ENCODE measurements at places on chromosomes 13 and 19. TPM values are rescaled to one million over a fixed set of nuclear protein-coding genes. Genes with fewer than 3 reads are reported as not detected.

- no peaks in the 10 kb centered on the region for H3K4me1 ChIP-seq
- no peaks in the 10 kb centered on the region for H3K36me3 ChIP-seq
- no peak overlapping the region for H3K27ac ChIP-seq
- no peaks in the 10 kb centered on the region for H3K27me3 ChIP-seq
- no peak overlapping the region for H3K4me3 ChIP-seq
Observed at GRCh38 chr13:23765531-23765930, 123.7 kb downstream of the MIPEP start.

GRCh38 chr19:19632661-19633060 lies 4.6 kb upstream of the LPAR2 start:
- no peaks in the 10 kb centered on the region for H3K4me1 ChIP-seq
- H3K27ac ChIP-seq, result no peak overlapping the region
- H3K36me3 ChIP-seq, result peaks cover 14% of the 10 kb centered on the region
- no peak overlapping the region for H3K4me3 ChIP-seq
- DNase-seq, result no peak

DNA sequence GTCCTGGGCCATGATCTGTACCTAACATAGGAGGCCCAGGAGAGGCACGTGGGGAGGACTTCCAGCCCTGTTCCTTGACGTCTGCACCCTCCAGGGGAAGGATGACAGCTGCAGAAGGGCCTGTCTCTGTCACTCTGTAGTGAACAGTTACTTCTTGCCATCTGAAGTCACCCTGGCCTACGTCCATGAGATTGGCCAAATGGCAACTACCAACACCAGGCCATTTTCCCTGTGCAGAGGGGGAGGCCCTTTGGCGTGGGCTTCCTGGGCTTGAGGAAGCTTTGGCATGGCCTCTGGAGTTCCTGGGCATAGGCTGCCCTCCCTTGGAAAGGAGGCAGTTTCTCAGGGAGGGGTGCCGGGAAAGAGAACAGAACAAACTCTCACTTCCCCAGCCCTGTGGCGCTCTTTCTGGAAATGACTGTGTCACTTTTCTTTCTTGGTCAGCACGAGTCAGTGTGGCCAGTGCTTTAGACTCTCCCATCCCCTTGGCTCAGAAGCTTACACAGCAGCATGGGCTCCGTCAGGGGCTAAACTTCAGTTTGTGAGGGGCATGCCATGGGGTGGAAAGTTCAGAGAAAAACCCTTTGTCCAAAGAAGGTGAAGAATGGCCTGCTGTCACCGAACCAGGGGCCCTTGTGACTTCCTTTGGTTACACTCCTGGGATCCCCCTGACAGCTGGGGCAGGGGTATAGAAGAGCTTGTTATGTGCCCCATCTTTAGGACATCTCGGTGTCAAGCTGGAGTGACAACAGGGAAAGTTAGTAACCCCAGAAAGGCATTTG lies 5.3 kb downstream of the CARM1 start:
- DNase-seq, result no peak
- no peaks in the 10 kb centered on the region for H3K36me3 ChIP-seq
- H3K4me3 ChIP-seq, result no peak overlapping the region

DNA sequence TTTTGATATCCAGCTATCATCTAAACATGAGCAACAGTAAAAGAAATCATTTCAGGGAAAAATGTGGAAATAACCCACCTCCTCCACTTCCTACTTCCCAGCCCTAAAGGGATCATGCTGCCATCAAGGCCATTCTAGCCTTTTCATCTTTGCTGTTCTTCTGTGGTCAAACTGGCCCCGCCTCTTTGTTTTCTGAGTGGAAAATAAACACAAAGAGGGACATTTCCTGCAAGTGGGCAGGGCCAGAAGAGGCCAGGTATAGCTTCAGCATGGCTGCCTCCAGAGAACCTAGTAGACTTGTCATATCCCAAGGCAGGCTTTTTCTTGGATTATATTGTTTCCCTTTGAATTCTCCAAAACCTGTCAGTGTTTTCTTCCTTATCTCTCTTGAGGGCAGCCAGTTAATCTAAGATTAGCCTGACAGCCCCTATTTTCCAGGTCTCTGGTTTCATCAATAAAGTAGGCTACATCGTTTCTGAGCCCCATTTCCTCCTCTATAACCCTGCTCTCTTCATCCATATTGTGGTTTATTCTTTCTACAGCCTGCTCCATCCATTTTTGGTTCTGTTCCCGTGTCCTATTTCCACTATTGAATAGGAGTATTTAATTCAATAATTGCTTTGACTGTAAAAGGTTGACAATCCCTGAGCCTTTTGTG lies 117.6 kb downstream of the GPC6 start:
- no peaks in the 10 kb centered on the region for H3K36me3 ChIP-seq
- no peak overlapping the region for H3K4me3 ChIP-seq
- no peak for DNase-seq

- H3K27me3 ChIP-seq, result no peaks in the 10 kb centered on the region
- peak; percentile 12 for DNase-seq
- no peaks in the 10 kb centered on the region for H3K4me1 ChIP-seq
- no peaks in the 10 kb centered on the region for H3K36me3 ChIP-seq
- H3K27ac ChIP-seq, result no peak overlapping the region
- H3K4me3 ChIP-seq, result no peak overlapping the region
Observed at GRCh38 chr13:101892296-101892695, 439.8 kb downstream of the ITGBL1 start.

DNA sequence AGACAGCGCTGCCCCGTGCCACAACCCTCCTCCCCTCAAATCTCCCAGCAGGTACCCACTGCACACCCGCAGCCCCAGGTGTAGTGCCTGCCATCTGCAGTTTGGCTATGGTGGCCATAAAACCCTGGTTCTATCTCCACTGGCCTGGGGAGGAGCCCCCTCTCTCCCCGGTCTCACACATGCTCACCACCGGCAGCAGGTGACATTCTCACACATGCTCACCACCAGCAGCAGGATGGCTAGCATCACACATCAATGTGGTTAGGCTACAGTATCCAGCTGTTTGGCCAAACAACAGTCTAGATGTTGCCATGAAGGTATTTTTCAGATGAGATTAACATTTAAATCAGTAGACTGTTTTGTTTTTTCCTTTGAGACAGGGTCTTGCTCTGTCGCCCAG lies 31.1 kb downstream of the ELL start:
- H3K27me3 ChIP-seq, result no peaks in the 10 kb centered on the region
- no peak for DNase-seq
- H3K4me3 ChIP-seq, result no peak overlapping the region
- H3K27ac ChIP-seq, result no peak overlapping the region
- H3K4me1 ChIP-seq, result peaks cover 11% of the 10 kb centered on the region

DNA sequence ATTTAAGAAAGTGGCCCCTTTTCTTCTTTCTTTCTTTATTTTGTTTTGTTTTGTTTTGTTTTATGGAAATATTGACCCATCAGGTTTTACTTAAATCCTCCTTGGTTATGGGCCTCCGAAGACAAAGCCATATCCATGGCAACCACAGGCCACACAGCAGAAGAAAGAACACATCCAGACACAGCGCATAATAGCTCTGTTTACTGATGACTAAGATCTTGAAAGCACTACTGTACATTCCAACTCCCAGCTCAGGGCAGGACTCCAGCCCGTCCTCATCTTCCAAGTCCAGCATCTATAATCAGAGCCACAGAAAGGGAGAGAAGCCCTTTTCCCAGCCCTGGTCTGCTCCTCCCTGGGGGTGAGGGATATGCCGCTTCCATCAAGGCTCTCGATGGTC lies 84.3 kb downstream of the NUFIP1 start:
- H3K27me3 ChIP-seq, result peaks cover 2% of the 10 kb centered on the region
- H3K4me3 ChIP-seq, result no peak overlapping the region
- H3K4me1 ChIP-seq, result peaks cover 30% of the 10 kb centered on the region
- peak overlapping the region; percentile 88 for H3K27ac ChIP-seq
- DNase-seq, result peak; percentile 98
- H3K36me3 ChIP-seq, result no peaks in the 10 kb centered on the region

DNA sequence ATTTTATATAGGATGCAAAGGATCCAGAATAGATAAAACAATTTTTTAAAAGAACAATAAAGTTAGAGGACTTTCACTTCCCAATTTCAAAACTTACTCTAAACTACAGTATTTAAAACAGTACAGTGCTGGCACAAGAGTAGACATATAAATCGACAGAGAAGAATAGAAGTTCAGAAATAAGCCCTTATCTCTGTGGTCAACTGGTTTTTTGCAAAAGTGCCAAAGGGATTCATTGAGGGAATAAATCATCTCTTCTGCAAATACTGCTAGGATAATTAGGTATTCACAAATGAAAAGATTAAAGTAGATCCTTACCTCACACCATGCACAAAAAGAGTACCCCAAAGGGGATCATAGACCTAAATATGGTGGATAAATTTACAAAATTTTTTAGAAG lies 431.0 kb upstream of the HTR2A start:
- H3K27me3 ChIP-seq, result no peaks in the 10 kb centered on the region
- no peaks in the 10 kb centered on the region for H3K4me1 ChIP-seq
- H3K4me3 ChIP-seq, result no peak overlapping the region
- H3K27ac ChIP-seq, result no peak overlapping the region
- peak; percentile 73 for DNase-seq

GRCh38 chr13:98295371-98295770 lies 118.3 kb upstream of the RNF113B start:
- no peak overlapping the region for H3K4me3 ChIP-seq
- DNase-seq, result peak; percentile 41
- H3K27me3 ChIP-seq, result no peaks in the 10 kb centered on the region
- no peak overlapping the region for H3K27ac ChIP-seq
- no peaks in the 10 kb centered on the region for H3K36me3 ChIP-seq

- no peaks in the 10 kb centered on the region for H3K27me3 ChIP-seq
- H3K4me1 ChIP-seq, result peaks cover 41% of the 10 kb centered on the region
- DNase-seq, result no peak
- H3K27ac ChIP-seq, result peak overlapping the region; percentile 91
- peaks cover 7% of the 10 kb centered on the region for H3K36me3 ChIP-seq
Observed at GRCh38 chr19:13038306-13039210, 43.3 kb downstream of the NFIX start.

- peaks cover 9% of the 10 kb centered on the region for H3K4me1 ChIP-seq
- H3K4me3 ChIP-seq, result peak overlapping the region; percentile 87
- no peak for DNase-seq
- H3K27ac ChIP-seq, result peak overlapping the region; percentile 84
- no peaks in the 10 kb centered on the region for H3K27me3 ChIP-seq
- H3K36me3 ChIP-seq, result peaks cover 22% of the 10 kb centered on the region
Observed at GRCh38 chr19:2235381-2236063, 607 bp downstream of the PLEKHJ1 start.

DNA sequence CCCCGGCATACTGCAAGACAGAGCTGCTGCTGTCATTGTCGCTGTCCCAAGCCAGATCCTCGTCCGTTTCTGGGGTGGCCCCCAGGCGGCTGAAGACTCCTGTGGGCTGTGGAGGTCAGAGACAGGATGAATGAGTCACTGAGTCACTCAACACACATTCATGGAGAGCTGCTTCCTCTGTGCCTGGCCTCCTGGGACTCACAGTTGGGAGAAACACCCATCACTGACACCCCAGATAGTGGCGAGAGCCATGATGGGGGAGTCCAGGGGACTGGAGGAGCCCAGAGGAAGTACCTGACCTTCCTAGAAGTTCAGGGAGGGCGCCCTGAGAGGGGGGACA lies 26.0 kb downstream of the C19orf47 start:
- no peak overlapping the region for H3K4me3 ChIP-seq
- H3K27me3 ChIP-seq, result no peaks in the 10 kb centered on the region
- no peak for DNase-seq
- H3K36me3 ChIP-seq, result peaks cover 22% of the 10 kb centered on the region

GRCh38 chr19:30733826-30734550 lies 361.8 kb downstream of the ZNF536 start:
- no peaks in the 10 kb centered on the region for H3K27me3 ChIP-seq
- no peaks in the 10 kb centered on the region for H3K36me3 ChIP-seq
- H3K4me1 ChIP-seq, result no peaks in the 10 kb centered on the region

GRCh38 chr19:51743405-51743804 lies 8.3 kb downstream of the FPR1 start:
- no peak overlapping the region for H3K4me3 ChIP-seq
- no peaks in the 10 kb centered on the region for H3K27me3 ChIP-seq
- H3K36me3 ChIP-seq, result no peaks in the 10 kb centered on the region

DNA sequence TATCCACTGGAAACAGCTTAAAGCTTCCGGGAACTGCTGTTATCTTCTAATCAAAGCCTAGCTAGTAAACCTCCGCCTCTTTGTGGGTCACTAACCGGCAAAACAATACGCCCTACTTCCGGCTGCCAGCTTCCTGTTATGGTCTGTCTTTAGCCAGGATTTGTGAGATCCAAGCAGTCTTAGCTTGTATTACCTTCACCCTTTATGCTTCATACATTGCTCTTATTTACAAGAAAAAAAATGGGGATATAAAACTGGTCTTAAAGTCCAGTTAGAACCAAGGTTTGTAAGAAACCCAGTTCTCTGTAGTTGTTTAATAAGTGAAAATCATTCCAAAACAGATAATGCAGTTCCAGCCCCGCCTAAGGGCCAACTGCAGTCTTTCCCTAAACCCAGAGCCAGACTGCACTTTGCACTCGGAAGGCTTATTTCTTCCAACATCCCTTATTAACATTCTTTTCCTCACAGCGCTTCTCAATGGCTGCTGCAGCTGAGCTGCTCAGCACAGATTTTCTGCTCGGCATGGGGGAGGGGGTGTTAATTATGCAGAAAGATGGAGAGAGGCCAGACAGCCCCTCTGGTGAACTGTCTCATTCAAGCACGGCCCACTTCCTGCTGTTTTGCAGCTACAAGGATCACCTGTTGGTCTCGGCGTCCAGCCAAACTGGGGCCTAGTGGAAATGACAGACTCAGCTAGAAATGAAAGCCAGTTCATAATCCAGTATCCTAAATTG lies 368.4 kb downstream of the KLF12 start:
- DNase-seq, result peak; percentile 74
- H3K36me3 ChIP-seq, result no peaks in the 10 kb centered on the region
- H3K27me3 ChIP-seq, result no peaks in the 10 kb centered on the region
- no peak overlapping the region for H3K27ac ChIP-seq
- no peaks in the 10 kb centered on the region for H3K4me1 ChIP-seq

- no peak overlapping the region for H3K27ac ChIP-seq
- no peaks in the 10 kb centered on the region for H3K36me3 ChIP-seq
- DNase-seq, result no peak
- H3K4me3 ChIP-seq, result no peak overlapping the region
- no peaks in the 10 kb centered on the region for H3K27me3 ChIP-seq
Observed at GRCh38 chr13:46682707-46683106, 114.3 kb downstream of the ESD start.

DNA sequence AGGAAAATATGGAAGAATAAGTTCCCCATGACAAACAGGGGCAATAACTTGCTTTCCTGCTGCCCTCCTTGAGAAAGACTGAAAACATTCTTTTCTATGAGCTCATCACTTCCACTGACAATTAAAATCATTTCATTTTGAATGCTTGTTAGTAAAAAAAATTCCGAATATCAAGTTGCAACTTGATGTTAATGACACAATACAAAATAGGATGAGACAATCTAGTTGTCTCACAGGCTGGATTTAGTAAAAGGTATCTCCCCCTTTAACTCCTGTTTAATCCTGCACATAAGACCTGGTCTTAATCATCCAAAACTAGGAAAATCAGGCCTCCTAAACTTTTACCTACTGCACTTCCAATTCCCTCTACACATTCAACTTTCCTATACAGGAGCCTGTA lies 24.7 kb downstream of the IRS2 start:
- no peak for DNase-seq
- H3K27ac ChIP-seq, result no peak overlapping the region
- H3K27me3 ChIP-seq, result no peaks in the 10 kb centered on the region
- no peak overlapping the region for H3K4me3 ChIP-seq

GRCh38 chr13:21948769-21949474 lies 278.0 kb downstream of the FGF9 start:
- H3K27me3 ChIP-seq, result no peaks in the 10 kb centered on the region
- no peak for DNase-seq

Gene SLC10A2
- not detected for total RNA-seq

Gene CIC
- 16.7 TPM for total RNA-seq

Gene ZNF560
- 3.3 TPM for total RNA-seq

Gene POLR2I
- total RNA-seq, result 97.6 TPM

Gene CALR3
- total RNA-seq, result not detected

Gene ABCC4
- 98.8 TPM for total RNA-seq

Gene JAK3
- 1.2 TPM for total RNA-seq

Gene ZNF90
- 2.8 TPM for total RNA-seq

Gene TMEM145
- 0.83 TPM for total RNA-seq

Gene ZNF135
- total RNA-seq, result 11.2 TPM
